ENCODE measurements at places on chromosomes 4 and X.

DNA sequence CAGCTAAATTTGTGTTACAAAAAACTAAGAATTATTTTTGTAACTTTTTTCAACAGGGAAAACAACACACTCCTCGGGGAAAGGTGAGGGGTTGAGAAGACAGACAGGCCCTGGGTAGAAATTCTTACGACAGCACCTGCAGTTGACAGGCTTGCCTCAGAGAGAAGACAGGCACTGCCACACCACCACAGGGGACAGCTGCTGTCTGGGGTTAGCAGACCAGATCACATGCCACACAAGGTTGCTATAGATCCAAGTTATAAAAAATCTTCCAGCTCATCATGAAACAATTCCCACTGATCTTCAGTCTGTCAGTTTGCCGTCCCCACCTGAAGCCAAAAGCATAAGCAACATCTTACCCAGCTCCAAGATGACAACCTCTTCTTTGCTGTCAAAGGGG lies 143.2 kb upstream of the ZCCHC13 start:
- H3K27me3 ChIP-seq = no peaks in the 10 kb centered on the region
- no peak for DNase-seq
- no peak overlapping the region for H3K4me3 ChIP-seq
- no peaks in the 10 kb centered on the region for H3K36me3 ChIP-seq

GRCh38 chrX:275967-276580 lies 5.1 kb upstream of the PLCXD1 start:
- H3K27me3 ChIP-seq = peaks cover 9% of the 10 kb centered on the region
- no peak overlapping the region for H3K27ac ChIP-seq
- peak; percentile 11 for DNase-seq
- H3K4me3 ChIP-seq = peak overlapping the region; percentile 62

DNA sequence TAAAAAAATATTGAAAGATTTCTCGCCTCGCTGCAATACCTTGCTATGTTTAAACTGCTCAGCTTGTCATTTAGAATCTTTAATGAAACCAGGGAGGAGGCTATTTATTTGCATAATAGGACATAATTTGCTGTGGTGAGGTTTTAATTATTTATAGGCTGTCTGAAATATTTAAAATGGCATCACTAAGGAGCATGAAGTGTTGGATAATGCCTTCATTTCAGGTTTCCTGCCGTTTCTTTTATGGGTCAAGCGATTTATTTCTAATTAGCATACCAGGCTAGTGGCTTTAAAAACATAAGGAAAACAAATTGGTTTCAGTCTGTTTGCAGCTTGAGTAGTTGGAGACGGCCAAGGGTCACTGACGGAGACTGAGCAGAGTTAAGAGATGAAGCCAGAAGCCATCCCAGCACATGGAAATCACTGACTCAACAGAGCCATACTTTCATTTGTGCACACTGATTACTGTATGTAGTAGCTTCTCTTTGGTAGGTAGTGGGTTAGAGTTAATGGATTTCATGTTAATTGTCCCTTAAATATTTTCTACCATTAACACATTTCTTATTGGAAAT lies 1962.4 kb upstream of the TENM3 start:
- H3K27me3 ChIP-seq = no peaks in the 10 kb centered on the region
- H3K36me3 ChIP-seq = no peaks in the 10 kb centered on the region
- H3K27ac ChIP-seq = no peak overlapping the region

DNA sequence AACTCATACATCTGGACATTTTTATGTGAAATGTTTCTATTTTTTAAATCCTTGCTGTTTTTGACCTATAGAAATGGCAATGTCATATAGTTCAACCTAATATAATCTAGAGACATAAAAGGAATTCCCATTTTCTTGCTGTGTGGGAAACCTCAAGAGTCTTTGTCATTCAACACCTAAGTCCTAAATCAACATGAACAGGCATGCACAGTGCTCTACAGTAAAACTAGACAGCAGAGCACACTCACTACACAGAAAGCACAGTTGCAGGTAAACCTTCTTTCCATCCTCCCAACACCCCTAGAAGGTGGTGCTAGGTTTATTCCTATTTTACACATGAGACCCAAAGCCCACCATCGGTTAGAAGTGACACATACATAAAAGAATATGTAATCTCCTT lies 79.1 kb upstream of the C1QTNF7 start:
- H3K27me3 ChIP-seq = peaks cover 2% of the 10 kb centered on the region
- H3K4me3 ChIP-seq = no peak overlapping the region
- H3K27ac ChIP-seq = no peak overlapping the region
- H3K36me3 ChIP-seq = no peaks in the 10 kb centered on the region

- H3K4me1 ChIP-seq = no peaks in the 10 kb centered on the region
- no peak for DNase-seq
- H3K27me3 ChIP-seq = no peaks in the 10 kb centered on the region
- H3K36me3 ChIP-seq = no peaks in the 10 kb centered on the region
Measured at GRCh38 chrX:69279234-69279633, 114.0 kb upstream of the PJA1 start.

GRCh38 chr4:76569225-76569624 lies 134.2 kb downstream of the SHROOM3 start:
- H3K4me3 ChIP-seq = no peak overlapping the region
- H3K36me3 ChIP-seq = no peaks in the 10 kb centered on the region
- no peak for DNase-seq

DNA sequence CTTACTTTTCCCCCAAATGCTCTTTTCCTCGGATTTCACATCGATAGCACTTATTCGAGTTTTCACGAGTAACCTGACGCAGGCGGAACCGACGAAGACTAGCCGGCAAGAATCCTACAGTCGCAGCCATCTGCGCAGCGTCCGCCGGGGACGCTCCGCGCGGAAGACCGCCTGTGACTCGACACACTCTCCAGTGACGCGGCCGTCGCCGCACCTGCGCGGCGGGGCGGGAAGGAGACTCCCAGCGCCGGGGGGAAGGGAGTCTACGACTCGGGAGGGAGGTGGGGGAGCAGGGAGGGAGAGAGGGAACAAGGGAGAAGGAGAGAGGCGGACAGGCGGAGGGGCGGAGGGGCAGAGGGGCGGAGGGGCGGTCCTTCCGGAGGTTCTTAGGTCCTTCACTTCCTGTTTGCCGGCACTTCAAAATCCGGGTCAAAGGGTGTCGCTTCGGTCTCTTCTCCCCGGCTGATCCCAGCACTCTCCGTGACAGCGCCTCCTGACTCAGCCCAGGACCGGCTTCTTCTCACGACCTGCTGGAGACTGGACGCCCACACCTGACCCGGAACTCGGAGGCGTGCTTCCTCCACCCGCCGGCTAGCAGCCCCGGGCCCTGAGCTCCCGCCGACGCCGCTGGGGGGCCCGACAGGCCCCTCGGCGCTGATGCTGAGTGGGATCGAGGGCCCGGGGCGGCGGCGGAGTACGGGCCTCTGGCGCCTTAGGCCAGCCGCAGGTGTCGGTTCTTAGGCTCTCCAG lies at the start of gene USP38:
Gene USP38, plus strand, starts transcription at position 415 of the 750 bp plus-strand sequence. CDS start 534 bp downstream, outside the sequence.
- peaks cover 29% of the 10 kb centered on the region for H3K36me3 ChIP-seq
- peak within 1 kb of the TSS; percentile 92 for H3K4me3 ChIP-seq
- peak within 1 kb of the TSS; percentile 98 for H3K27ac ChIP-seq
- H3K27me3 ChIP-seq = no peaks in the 10 kb centered on the region
- peaks cover 64% of the 10 kb centered on the region for H3K4me1 ChIP-seq

DNA sequence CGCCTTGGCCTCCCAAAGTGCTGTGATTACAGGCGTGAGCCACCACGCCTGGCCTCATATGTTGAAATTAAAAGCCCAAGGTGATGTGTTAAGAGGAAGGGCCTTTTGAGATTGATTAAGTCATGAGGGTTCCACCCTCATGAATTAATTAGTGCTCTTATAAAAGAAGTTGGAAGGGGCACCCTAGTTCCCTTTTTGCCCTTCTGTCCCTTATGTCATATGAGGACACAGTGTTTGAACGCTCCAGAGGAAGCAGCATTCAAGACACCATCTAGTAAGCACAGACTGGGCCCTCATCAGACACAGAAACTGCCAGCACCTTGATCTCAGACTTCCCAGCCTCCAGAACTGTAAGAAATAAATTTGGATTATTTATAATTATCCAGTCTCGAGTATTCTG lies 5.1 kb upstream of the APLN start:
- no peak for DNase-seq
- H3K36me3 ChIP-seq = no peaks in the 10 kb centered on the region

GRCh38 chr4:91621446-91621845 lies 682.3 kb upstream of the GRID2 start:
- no peak overlapping the region for H3K4me3 ChIP-seq
- DNase-seq = no peak
- H3K36me3 ChIP-seq = no peaks in the 10 kb centered on the region
- H3K27ac ChIP-seq = no peak overlapping the region

GRCh38 chrX:50768801-50769200 lies 45.2 kb downstream of the SHROOM4 start:
- no peak for DNase-seq
- H3K36me3 ChIP-seq = no peaks in the 10 kb centered on the region
- H3K4me1 ChIP-seq = no peaks in the 10 kb centered on the region
- H3K4me3 ChIP-seq = no peak overlapping the region
- no peak overlapping the region for H3K27ac ChIP-seq
- peaks cover 4% of the 10 kb centered on the region for H3K27me3 ChIP-seq

DNA sequence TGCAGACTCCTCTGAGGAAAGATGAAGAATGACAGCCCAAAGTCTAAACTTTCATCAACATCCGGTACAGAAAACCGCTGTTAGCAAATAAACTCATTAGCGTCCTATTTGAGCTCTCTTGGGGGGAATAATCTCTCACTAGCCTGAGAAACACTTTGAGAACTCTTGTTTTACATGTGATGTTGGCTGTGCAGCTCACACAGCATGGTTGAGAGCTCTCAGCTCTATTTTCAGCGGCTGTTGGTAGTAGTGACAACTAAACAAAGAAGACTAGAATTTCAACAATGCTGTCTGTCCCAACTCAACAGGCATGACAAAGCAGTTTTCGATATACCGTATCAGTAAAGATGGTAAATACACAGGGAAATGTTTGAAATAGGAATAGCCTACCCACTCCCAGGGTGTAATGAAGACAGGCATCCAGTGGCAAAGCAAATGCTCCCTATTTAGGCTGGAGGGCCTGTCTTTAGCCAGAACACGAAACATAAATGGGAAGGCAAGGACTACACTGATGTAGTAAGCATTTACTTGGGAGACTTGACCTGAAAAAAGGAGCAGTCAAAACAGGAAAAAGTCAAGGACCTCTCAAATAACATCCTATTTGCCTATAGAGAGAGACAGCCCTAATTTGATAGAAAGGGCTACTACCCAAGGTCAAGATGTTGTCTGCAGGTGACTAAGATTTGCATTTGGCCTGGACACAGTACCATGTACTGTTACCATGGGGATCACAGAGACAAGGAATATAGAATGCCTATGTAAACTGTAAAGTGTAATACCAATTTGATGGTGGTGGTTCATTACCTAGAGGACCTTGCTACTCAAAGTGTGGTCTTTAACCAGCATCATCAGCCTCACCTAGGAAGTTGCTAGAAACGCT lies 60.4 kb downstream of the PPEF2 start:
- H3K27me3 ChIP-seq = no peaks in the 10 kb centered on the region
- no peak overlapping the region for H3K4me3 ChIP-seq
- DNase-seq = no peak
- H3K27ac ChIP-seq = no peak overlapping the region

- H3K27ac ChIP-seq = no peak overlapping the region
- no peak for DNase-seq
- no peaks in the 10 kb centered on the region for H3K4me1 ChIP-seq
- H3K4me3 ChIP-seq = no peak overlapping the region
- no peaks in the 10 kb centered on the region for H3K36me3 ChIP-seq
- H3K27me3 ChIP-seq = peaks cover 21% of the 10 kb centered on the region
Measured at GRCh38 chr4:113328514-113328913, 279.1 kb downstream of the ANK2 start.

DNA sequence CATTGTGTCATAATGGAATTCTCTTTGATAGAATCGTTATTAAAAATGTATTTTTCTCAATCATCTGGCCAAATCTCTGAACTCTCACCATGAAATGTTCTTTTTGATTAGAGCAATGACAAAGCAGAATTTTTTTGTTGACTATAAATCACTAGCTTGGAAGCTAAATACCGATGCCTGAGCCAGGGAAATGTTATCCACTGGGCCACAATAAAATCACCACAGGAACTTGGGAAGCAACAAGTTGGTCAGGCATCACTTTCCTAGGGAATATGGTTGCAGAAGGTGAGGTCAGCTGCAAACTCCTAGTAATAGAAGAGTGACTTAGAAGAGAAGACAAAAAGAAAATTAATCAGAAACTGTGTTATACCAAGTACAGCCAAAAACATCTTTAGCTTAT lies 60.6 kb upstream of the CFAP47 start:
- no peak for DNase-seq
- no peak overlapping the region for H3K4me3 ChIP-seq
- H3K36me3 ChIP-seq = no peaks in the 10 kb centered on the region
- H3K4me1 ChIP-seq = no peaks in the 10 kb centered on the region
- no peak overlapping the region for H3K27ac ChIP-seq

- no peak overlapping the region for H3K4me3 ChIP-seq
- DNase-seq = no peak
- peaks cover 2% of the 10 kb centered on the region for H3K27me3 ChIP-seq
- H3K36me3 ChIP-seq = no peaks in the 10 kb centered on the region
Measured at GRCh38 chr4:118410138-118410537, 57.3 kb upstream of the PRSS12 start.

DNA sequence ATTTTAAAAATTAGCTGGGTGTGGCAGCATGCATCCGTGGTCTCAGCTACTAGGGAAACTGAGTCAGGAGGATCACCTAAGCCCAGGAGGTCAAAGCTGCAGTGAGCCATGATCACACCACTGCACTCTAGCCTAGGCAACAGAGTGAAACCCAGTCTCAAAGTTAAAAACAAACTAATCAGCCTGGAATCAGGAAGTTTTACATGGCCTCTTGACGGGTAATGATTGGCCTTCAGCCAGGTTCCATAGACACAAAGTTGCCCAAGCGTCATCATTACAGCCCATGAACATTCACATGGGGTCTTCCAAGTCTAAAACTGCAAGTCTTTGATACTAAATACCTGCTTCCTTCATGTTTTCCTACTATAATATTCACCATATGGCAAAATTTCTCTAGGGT lies 10.0 kb upstream of the RGN start:
- no peak overlapping the region for H3K4me3 ChIP-seq
- no peaks in the 10 kb centered on the region for H3K27me3 ChIP-seq
- no peak for DNase-seq
- no peak overlapping the region for H3K27ac ChIP-seq
- no peaks in the 10 kb centered on the region for H3K36me3 ChIP-seq

GRCh38 chr4:177967328-177967727 lies 525.1 kb upstream of the AGA start:
- no peaks in the 10 kb centered on the region for H3K4me1 ChIP-seq
- no peaks in the 10 kb centered on the region for H3K36me3 ChIP-seq
- no peak overlapping the region for H3K4me3 ChIP-seq

DNA sequence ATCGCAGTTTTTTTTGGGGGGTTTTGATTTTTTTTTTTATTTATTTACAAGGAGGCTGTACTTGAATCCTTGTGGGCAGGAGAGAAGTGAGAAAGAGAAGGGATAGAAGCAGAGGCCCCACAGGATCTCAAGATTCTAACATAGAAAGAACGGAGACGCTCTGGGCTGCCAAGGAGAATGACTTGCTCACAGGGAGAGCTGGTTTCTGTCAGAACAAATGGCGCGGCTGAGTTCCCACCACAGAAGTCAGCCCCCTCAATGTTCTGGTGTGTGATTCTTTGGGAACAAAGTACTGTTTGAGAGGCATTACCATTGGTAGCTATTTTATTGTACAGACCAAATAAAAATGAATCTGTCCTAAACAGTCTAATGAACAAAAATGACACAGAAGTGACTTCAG lies 80.6 kb downstream of the ATXN3L start:
- H3K36me3 ChIP-seq = no peaks in the 10 kb centered on the region
- H3K27ac ChIP-seq = no peak overlapping the region
- no peak for DNase-seq
- no peaks in the 10 kb centered on the region for H3K4me1 ChIP-seq
- no peak overlapping the region for H3K4me3 ChIP-seq
- H3K27me3 ChIP-seq = no peaks in the 10 kb centered on the region

GRCh38 chr4:53089936-53090729 lies 228.0 kb downstream of the RASL11B start:
- no peak for DNase-seq
- H3K36me3 ChIP-seq = no peaks in the 10 kb centered on the region
- no peaks in the 10 kb centered on the region for H3K4me1 ChIP-seq
- H3K27ac ChIP-seq = no peak overlapping the region

All from activated T-helper 1 cell treated with anti-CD3 and anti-CD28 coated beads, Interleukin-12 subunit alpha, Interleukin-12 subunit beta, Interleukin-2, Interleukin-4 antibody, amounts not matched to agents 30 ng/mL and 10 ng/mL and 1 ng/mL, durations not matched to agents 14 hours and 24 hours and 36 hours (primary cell).